Activated CD4-positive, alpha-beta memory T cell treated with anti-CD3 and anti-CD28 coated beads, Interleukin-2, amount 10 ng/mL, durations not matched to agents 7 days and 5 days (primary cell): ENCODE measurements at places on chromosomes 6 and 20. TPM values are rescaled to one million over a fixed set of nuclear protein-coding genes. Genes with fewer than 3 reads are reported as not detected.

The DEFB116 gene
- not detected for total RNA-seq

GRCh38 chr20:61120595-61121515 lies 131.2 kb upstream of the CDH4 start:
- peak; percentile 22 for DNase-seq

The FKBP1A gene
- 207 TPM for total RNA-seq

- no peak for DNase-seq
Measured at GRCh38 chr6:22716721-22717120, 147.4 kb downstream of the HDGFL1 start.

The BTNL2 gene
- total RNA-seq, result not detected

GRCh38 chr20:44733341-44734069 lies 12.2 kb upstream of the KCNK15 start:
- DNase-seq, result peak; percentile 68

DNA sequence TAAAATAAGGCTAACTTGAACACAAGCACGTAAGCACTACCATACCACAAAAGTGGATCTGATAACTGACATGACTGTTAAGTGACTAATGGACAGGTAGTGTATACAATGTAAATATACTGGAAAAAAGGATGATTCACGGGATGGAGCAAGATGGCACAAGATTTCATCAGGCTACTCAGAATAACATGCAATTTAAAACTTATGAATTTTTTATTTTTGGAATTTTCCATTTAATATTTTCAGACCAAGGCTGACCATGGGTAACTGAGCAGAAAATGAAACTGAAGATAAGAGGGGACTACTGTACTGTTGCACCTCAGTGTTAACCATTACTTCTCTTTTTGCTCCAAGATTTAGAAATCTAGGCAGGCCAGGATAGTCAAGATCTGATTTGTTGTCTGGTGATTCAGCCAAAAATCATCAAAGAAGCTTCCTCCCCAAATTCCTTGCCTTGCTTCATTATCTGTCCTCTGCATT lies 45.4 kb downstream of the TPBG start:
- DNase-seq, result no peak

- DNase-seq, result no peak
Measured at GRCh38 chr6:35400901-35401311, 51.2 kb upstream of the FANCE start.
